Osteoblast (primary cell): ENCODE measurements at places on chromosomes 2 and 18. TPM values are rescaled to one million over a fixed set of nuclear protein-coding genes. Genes with fewer than 3 reads are reported as not detected.

- DNase-seq: no peak
Observed at GRCh38 chr2:148802448-148803220, 72.4 kb upstream of the KIF5C start.

GRCh38 chr2:162840598-162841246, 2.2 kb upstream of the KCNH7 start:
- DNase-seq: peak; percentile 66

- no peak for DNase-seq
Observed at GRCh38 chr2:175823002-175823706, 178.9 kb downstream of the LNPK start.

- DNase-seq: no peak
Observed at GRCh38 chr18:28152354-28152753, 24.6 kb downstream of the CDH2 start.

- no peak for DNase-seq
Observed at GRCh38 chr18:54147439-54147838, 77.0 kb downstream of the MBD2 start.

- no peak for DNase-seq
Observed at GRCh38 chr2:39283561-39283960, 39.8 kb upstream of the CDKL4 start.

- no peak for DNase-seq
Observed at GRCh38 chr2:197982565-197982964, 178.2 kb downstream of the PLCL1 start.

GRCh38 chr2:68251855-68252399, 405 bp downstream of the PPP3R1 start:
- peak; percentile 61 for DNase-seq

DNA sequence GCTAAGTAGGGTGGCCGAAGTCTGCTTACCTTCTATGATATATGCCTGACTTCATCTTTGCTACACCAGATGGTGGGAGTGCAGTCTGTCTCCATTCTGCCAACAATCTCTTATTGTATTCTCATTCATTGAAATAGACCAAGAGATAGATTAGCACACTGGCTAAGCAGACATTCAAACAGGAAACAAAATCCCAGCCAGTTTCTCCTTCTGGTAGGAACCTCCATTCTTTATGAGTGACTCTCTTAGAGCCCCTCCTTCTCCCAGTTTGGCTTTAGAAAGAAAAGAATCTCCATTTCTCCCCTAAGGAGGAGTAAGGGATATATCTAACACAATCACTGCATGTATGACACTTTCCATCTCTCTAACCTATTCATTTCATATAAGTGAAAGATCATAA, 118.9 kb upstream of the COL5A2 start:
- no peak for DNase-seq

GATA6 gene
- 10.9 and 16.6 TPM in 2 replicates for total RNA-seq
